ENCODE measurements at places on chromosomes 2 and 18.

GRCh38 chr2:68317971-68318913 is 1.5 kb downstream of the CNRIP1 start:
- DNase-seq, result no peak

- DNase-seq, result no peak
Observed at GRCh38 chr2:239322416-239323086, 78.3 kb downstream of the HDAC4 start.

GRCh38 chr2:208315081-208315788 is 49.2 kb downstream of the PIKFYVE start:
- DNase-seq, result no peak

DNA sequence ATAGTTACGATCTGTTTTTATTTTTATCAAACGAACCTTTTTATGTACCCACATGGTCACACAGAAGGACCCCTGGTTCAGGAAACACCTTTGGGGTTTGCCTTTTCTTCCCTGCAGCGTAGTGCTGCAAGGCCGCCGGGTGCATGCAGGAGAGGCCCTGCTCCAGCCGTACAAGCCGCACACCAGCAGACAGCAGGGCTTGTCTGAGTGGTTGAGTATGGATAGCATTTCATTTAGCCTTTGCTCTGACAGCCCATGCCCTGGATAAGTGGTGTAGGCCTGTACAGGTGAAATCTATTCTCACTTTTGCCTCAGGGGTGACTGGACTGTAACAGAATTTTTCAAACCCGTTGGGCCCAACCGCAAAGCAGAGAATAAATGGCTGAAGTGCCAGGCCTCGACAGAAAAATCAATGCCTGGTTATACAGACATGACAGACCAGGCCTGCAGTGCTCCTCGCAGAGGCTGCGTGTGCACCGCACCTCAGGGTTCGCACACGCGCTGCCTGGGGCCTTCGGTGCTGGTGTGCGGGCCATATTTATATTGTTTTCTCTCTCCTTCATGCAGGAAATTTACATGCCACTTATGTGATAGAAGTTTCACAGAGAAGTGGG is 279.1 kb downstream of the ZNF407 start:
- no peak for DNase-seq

- DNase-seq, result no peak
Observed at GRCh38 chr18:77065221-77065981, 67.2 kb downstream of the MBP start.

DNA sequence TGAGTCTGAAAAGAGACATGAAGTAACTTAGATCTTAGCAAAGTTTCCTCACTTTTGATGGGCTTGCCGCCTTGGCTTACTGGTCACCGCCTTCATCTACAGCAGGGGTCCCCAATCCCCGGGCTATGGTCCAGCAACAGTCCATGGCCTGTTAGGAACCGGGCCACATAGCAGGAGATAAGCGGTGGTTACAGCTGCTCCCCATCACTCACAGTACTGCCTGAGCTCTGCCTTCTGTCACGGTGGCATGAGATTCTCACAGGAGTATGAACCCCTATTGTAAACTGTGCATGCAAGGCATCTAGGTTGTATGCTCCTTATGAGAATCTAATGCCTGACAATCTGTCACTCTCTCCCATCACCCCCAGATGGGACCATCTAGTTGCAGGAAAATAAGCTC is 72.9 kb downstream of the BIN1 start:
- no peak for DNase-seq
